ENCODE measurements at places on chromosomes 6 and 20.
A peak's percentile ranks its signal among the peaks of the same experiment; 100 is the strongest.

DNA sequence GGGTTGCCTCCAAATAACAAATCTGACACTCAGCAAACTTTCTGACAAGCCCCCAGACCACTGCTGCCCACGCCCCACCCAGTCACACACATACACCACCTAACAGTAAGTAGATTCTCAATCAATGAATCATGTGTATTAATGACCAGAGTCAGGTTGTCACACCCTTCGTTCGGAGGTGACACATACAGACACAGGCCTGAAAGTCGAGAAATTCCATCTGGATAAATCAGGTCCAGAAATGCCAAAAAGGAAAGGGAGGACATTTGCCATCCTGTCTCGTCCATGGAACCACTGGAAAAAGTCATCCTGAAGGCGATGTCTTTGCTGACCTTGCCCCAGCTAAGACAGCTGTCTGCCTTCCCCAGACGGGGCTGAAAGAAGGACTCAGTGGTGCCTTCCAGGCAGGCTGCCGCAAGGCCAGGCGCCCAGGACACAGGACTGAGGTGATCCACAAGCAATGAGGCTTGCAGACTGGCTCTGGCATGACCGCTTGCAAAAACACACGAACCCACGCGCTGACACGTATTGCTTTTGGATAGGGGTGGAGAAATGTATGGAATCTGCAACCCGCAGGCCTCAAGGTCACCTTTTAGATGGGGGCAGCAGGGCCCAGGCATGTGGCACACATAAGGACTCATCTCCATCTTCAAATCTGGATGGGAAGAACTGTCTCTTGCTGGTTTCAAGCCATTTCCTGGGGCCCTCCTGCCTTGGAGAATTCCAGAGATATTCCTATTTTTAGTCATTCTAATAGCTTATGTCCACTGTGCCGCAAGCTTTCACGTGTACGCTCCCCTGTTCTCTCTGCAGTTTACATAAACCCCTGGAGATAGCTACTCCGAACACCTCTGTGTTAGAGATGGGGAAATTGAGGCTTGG lies 9.0 kb downstream of the NFATC2 start:
- DNase-seq, result peak; percentile 75

DNA sequence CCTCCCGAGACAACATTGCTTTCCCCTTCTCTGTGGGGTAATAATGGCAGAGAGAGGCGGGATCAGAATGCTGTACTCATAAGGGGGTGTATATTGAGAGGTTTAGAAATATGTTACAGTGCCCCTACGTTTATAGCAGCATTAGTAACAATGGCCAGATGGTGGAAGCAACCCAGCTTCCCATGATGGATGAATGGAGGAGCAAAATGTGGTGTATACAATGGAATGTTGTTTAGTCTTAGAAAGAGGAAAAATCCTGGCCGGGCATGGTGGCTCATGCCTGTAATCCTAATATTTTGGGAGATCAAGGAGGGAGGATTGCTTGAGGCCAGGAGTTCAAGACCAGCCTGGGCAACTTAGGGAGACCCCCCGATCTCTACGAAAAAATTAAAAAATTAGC lies 12.9 kb downstream of the BANF2 start:
- DNase-seq, result peak; percentile 57

DNA sequence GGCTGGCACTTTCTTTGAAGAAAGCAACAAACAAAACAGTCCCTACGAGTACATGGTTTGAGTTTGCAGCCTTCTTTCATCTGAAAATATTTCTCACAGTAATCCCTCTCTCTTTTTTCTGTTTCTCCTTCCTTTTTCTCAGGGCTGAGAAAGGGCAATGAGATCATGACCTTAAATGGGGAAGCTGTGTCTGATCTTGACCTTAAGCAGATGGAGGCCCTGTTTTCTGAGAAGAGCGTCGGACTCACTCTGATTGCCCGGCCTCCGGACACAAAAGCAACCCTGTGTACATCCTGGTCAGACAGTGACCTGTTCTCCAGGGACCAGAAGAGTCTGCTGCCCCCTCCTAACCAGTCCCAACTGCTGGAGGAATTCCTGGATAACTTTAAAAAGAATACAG lies 80.7 kb upstream of the CLDN20 start:
- DNase-seq, result no peak

DNA sequence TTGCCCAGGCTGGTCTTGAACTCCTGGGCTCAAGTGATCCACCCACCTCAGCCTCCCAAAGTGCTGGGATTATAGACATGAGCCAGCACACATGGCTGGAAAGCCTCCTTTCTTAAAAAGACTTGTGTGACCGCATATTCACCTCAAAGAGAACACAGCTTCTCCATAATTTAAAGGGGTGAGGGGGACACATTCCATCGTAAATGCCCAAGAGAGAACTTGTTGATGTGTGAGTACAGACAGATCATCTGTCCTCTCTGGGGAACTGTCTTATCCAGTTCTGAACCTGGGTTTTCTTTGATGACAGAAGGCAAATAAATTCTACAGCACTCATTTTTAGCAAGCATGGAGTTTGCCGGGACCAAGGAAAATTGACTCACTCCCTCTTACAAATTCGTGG lies 47.2 kb downstream of the NFATC2 start:
- no peak for DNase-seq

DNA sequence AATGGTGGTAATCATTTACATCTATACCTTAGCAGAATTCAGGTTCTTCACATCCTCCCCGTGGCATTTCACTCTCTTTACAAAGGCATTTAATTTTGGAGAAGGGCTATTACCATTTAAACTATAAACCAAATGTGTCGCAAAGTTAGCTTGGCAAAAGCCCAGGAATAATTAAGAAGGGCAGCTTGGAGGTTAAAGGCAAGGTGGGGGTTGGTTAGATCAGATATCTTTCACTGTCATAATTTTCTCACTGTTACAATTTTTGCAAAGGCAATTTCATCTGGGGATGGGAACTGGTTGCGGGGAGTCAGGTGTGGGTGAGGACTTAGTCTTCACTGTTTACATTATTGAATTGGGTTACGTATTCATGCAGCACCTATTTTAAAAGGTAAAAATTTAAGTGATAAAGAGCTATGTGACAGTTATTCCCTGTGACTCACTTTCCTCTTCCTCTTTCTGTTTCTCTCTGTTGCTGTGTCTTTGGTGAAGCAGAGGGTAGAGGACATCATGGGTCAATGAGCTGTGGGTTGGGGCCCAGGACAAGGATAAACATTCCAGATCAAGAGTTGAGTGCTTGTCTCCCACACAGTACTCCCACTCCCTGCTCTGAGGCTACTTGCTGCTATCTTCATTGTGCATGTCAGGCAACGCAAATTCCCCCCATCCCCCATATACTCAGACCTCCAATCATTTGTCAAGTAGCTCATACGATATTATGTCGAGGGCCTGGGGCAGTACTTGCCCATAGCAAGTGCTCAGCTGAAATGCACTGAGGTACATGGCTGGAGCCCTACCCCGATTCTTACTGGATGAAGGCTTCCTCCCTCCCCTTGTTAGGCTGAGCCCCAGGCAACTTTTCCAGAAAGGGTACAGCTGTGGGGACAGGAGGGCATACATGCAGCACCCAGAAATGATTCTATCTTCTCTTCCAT lies 223.1 kb upstream of the MYLIP start:
- DNase-seq, result no peak

GRCh38 chr6:3664625-3665041 lies 86.9 kb downstream of the PXDC1 start:
- DNase-seq, result peak; percentile 38
